ENCODE measurements at places on chromosomes 11 and 22.

- no peak for DNase-seq
Measured at GRCh38 chr11:66042227-66042995, 6.5 kb downstream of the GAL3ST3 start.

GRCh38 chr11:106420048-106420665, 342.7 kb downstream of the AASDHPPT start:
- no peak for DNase-seq

GRCh38 chr11:69044111-69045013, 4.4 kb upstream of the TPCN2 start:
- DNase-seq = peak; percentile 74

DNA sequence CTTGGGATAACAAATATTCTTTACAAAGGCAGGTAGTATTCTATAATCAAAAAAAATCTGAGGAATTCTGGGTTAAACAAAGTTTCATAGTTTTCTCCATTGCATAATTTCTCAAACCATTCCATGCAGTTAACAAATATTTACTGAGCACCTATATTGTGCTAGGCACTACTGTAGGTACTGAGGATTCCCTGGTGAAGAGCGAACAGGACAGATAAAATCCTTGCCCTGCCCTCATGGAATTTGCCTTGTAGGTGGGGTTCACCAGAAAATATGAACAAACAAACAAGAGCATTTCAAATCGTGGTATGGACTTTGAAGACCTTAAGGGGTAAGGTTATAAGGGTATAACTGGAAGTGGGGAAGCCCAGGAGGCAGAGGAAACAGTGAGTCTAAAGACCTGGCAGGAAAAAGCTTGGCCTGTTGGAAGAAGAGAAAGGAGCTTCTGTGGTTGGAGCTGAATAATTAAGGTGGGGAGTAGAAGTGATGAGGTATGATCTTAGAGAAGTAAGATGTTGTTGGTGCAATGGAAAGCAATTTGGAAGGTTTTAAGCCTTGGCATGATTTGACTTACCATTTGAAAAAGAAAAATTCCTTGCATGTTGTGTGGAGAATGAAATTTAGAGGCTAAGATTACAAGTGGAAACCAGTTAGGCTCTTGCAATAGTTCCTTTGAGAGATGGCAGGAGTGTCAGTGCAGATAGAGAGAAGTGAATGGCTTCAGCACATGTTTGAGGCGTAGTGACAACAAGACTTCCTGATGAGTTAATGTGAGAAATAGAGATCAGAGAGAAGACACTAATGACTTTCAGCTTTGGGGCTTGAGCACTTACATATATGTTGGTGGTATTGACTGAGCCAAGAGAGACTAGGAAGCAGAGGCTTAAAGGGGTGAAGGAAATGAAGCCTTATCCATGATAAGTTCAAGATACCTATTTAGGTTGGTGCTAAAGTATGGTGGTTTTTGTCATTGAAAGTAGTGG, 55.7 kb upstream of the PICALM start:
- no peak for DNase-seq

- no peak for DNase-seq
Measured at GRCh38 chr11:21225860-21226259, 556.5 kb downstream of the NELL1 start.

DNA sequence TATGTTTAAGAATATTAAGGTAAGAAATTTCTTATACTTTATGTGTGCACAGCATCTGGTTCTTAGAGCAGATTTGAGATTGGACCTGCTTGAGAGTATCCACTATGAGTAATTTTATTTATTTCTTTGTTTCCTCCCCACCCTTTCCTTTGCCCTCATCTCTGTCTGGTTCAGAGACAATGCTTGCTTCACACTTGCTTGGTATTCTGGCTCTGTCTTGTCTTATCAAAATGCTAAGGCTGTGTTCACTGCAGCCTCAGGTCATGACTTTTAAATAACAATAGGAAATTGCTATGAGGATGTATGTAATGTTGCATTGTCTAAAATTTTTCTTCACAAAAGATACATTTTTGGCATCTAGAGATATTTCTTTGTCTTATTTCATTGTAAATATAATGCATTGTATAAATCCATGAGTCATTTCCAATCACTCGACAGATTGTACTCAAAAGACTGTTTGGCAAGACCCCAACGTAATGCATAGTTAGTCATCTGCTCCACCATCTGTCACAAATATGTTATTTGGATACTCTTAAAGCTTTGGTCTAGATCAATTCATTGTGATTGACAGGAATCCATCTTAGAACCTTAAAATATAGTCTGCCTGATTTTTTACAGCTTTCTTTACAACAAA, 395.7 kb downstream of the AASDHPPT start:
- DNase-seq = no peak

- no peak for DNase-seq
Measured at GRCh38 chr22:21633481-21633880, 921 bp downstream of the CCDC116 start.

DNA sequence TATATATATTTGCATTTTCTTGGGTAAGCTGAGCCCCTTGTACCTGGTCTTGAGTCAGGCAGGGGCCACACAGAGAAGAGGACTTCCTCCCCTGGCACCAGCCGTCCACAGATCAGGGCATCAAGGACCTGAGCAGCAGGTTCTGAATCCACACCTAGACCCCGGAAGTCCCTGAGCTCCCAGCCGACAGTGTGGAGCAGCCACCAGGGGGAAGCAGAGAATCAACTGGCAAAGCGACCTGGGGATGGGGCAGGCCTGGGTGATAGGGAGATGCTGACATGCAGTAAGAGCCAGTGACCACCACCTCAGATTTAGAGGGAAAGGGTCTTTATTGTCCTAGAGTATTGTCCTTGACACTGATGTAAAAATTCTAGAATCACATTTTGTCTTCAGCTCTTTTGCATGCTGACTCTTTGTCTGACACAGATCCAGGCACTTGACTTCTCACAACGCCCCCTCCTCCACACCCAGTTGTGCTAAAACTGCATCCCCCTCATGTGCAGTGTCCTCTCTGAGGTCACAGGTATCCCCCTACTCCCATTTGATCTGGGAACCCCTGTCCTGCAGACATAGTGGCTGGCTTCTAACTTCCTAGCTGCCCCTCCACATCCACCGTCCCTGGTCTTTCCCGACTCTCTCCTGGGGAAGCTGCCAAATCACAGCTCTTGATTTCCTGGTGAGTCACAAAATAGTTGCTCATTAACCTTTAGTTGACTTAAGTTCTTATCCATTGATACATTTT, 109.3 kb downstream of the GGTLC2 start:
- DNase-seq = peak; percentile 27

DNA sequence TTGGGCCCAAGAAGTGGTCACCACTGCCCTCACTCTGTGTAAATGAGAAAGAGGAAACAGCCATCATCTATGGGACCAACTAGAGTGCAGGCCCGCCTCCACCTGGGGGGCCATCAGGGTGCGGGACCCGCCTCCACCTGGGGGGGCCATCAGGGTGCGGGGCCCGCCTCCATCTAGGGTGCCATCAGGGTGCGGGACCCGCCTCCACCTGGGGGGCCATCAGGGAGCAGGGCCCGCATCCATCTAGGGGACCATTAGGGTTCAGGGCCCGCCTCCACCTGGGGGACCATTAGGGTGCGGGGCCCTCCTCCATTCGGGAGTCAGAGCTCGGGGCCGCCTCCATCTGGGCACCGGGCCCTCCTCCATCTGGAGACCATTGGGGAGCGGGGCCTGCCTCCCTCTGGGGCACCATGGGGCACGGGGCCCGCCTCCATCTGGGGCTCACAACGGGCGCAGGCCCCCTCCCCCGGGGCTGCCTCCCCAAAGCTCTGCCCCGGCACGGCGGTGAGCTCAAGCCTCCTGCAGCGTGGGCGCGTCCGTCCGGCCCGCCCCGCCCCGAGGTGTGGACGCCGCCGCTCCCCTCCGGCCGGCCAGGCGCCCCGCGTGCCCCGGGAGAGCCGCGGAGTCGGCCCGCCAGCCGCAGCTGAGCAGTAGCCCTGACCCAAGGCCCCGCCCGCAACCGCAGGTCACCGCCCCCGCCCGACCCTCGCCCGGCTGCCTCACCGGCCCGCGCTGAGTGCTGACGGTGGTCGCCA, 512 bp downstream of the TOLLIP start:
- DNase-seq = no peak

GRCh38 chr11:27427183-27427980, 45.2 kb downstream of the LGR4 start:
- no peak for DNase-seq

GRCh38 chr11:30197869-30198268, 32.9 kb upstream of the FSHB start:
- no peak for DNase-seq

GRCh38 chr22:38729946-38730345, 24.2 kb downstream of the GTPBP1 start:
- DNase-seq = no peak

GRCh38 chr11:6419009-6419631, at the start of gene APBB1:
Gene APBB1 (minus strand): TSS chr11:6419094. CDS start chr11:6411347, 7,747 bp downstream.
- DNase-seq = peak; percentile 56

DNA sequence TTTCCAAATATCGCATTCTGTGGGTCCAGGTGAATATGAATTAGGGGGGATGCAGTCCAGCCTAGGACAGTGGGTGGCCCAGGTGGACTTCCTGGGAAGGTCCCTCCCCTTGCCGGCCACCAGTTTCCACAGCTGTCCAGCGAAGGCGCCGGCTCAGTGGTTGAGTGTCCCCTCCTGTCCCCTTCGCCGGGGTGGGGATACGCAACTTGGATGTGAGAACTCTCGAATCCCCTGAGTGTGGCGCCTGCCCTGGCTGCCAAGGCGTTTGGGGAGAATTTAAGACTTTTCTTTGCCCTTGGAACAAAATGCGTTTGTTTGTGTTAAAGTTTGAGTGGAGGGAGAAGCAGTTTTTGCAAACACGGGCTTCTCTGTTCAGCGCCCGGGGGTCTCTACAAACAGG, 123.7 kb downstream of the KCNQ1OT1 start:
- no peak for DNase-seq

GRCh38 chr11:120334894-120335462, 1.2 kb upstream of the ARHGEF12 start:
- peak; percentile 83 for DNase-seq

DNA sequence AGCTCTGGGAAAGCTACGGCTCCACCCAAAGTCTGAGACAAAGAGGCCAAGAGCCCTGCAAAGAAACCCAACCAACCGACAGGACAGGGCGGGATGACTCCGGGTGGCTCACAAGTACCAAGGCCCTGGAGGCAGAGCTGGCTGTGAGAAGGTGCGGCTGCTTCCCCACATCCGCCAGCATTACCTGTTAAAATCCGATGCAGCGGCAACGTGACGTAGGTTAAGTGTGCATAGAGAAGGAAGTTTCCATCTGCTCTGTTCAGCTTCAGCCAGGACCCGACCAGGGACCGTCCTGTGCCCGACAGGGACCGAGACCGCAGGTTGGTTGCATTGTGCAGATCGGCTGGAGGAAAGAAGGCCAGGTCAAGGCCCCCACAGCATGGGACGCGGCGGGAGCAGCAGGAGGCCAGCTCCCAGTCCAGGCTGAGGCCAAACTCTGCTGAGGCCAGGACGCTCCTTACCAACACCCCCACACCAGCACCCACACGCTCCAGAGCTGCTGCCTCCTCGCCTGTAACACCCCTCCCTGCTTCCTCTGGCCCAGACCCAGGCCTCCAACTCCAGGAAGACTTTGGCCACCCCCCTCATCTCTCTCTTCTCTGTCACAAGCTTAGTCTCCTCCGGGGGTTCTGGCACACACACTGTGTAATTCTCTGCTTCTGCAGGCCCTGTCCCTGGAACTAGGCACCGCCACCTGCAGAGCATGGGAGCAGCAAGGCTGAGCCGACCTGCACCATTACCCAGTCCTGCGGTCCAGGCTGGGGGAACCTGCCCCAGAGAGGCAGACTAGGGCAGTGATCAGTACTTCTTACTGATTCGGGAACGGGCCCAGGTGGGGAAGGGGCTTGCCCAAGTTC, 34.1 kb downstream of the NUP50 start:
- DNase-seq = no peak

DNA sequence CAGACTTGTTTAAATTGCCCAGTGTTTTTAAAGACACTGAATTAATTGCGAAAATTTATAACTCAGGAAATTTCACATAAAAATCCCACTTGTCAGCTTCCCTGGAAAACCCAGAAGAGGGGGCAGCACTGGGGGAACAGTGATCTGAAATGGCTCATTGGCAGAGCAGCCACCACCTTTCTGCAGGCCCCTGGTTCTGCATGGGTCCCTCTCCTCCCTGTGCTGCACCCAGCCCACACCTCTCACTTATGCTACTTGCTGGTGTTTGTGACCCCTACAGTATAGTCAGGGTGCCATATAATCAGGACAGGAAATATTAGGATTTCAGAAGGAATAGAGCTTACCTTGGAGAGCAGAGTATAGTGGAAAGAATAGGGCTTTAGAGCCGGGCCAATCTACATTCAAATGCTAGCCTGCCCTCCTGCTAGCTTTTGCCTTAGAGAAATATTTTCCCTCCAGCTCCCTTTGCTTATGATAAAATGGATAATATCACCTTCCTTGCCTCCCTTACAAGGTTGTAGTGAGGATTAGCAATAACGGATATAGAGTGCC, 28.5 kb upstream of the C11orf96 start:
- DNase-seq = no peak

- DNase-seq = peak; percentile 60
Measured at GRCh38 chr11:120303004-120303637, 22.0 kb upstream of the TLCD5 start.

DNA sequence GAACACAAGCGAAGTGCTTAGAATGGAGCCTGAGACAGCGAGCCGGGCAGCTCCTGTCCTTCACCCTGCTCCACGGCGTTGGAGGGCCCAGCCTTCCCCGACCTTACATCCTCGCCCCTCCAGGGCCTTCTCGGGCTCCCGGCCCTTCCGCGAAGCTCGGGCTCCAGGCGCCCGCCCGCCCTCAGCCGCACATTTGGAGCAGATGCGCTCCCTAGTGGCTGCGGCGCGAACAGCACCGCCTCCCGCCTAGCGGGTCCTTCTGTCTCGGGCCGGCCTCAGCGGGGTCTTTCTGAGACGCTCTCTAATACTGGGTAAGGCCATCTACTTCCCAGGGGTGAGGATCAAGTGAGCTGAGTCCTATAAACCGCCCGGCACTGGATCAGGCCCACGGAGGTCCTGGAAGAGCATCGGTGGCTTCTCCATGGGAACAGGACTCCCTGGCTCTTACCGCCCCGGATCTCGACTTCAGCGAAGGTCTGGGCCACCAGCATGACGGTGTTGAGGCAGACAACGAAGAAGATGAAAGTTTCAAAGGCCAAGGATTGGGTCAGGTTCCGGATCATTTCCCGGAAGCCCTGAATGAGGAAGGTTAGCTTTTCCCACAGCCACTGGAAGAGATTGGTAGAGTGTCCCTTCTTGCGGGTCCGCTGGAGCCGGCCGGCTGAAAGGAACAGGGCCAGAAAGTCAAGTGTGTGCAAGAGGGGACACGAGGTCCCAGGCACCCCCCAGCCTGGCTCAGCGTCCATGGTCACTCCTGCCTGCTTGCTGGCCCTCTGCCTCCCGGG, 3.7 kb downstream of the CATSPER1 start:
- peak; percentile 27 for DNase-seq

- DNase-seq = no peak
Measured at GRCh38 chr11:10375280-10375971, 70.6 kb downstream of the ADM start.

GRCh38 chr11:12175694-12176241, 65.4 kb downstream of the MICAL2 start:
- DNase-seq = no peak

Measured in prostate gland (tissue), 2 donors.